ENCODE measurements at places on chromosomes 5 and 9.
A peak's percentile ranks its signal among the peaks of the same experiment; 100 is the strongest.

DNA sequence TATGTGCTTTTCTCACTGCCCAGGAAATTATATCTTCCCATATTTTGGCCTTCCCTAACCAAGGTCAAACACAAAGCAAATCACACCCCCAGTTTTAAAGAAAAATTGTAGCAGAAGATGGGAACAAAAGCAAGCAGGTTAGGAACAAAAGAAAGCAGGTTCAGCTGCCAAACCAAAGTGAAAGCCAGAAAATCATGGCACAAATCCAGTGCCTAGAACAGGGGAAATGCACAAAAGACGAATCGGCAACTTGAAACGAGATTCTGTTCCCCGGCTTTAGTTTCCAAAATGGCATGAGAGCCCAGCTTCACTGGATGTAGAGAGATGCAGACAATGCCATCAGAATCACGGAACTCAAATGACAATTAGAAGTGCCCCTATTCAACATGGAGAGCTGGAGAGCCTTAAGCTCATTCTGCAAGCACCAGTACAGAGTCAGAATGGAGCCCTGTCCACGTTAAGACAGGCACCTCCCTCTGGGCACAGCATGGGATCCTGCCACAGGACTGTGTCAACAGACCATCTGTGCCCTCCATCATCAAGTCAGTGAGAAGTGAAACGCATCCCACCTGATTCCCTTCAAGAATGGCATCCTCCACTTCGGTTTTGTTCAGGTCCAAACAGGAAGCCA is 13.8 kb downstream of the DNAH5 start:
- no peak for DNase-seq

- no peak for DNase-seq
Observed at GRCh38 chr5:35160486-35161116, 69.7 kb downstream of the PRLR start.

DNA sequence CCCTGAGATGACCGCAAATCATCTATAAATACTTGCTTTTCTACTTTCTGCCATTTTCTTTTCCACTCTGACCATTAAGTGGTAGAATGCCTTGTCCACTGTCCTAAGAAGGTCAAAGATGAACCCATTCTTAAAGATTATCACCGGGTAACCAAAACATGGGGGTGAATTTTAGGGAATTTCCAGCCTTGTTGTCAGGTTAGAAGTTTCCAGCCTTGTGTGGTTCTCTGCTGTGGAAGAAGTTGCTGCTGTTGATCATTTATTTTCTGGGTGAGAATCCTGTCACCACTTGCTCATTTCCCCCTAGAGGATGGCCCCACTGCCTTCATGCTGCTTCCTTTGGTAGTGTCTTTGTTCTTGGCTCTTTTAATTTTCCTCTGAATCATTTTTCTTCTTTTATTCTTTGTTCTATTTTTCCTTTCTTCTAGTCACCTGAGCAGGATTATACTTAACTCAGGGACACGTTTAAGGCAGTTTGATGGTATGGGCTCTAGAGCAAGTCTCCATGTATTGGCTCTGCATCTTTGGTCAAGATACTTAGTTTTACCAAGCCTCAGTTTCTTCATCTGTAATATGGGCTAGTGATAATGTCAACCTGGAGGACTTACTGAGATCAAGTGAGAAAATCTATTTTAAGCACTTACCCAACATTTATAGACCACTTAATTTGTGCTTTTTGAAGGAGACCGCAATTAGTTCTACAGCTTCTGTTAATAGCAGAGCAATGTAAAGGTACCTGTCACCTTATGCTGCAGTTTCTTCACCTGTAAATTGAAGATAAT is 266.2 kb downstream of the ARHGAP26 start:
- DNase-seq = no peak

DNA sequence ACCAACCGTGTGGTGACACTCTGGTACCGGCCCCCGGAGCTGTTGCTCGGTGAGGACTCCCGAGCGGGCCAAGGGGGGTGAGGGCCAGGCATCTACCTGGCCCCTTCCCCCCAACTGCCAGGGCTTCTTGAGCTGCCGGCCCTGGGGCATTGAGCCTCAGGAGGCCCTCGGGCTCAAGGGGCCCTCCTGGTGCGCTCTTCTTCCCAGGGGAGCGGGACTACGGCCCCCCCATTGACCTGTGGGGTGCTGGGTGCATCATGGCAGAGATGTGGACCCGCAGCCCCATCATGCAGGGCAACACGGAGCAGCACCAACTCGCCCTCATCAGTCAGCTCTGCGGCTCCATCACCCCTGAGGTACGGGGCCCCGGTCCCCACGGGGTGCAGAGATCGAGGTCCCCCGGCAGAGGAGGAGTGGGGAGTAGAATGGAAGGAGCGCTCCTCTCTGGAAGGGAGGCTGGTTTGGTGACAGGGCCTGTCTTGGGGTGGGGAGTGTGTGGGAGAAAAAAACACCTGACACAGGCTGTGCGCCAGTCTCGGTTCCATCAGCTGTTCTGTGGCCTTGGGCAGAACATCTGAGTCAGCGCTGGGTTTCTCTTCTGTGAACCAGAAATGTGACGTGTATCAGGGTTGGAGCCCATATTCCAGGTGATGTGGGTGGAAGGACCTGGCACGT is 2.6 kb downstream of the CDK9 start:
- no peak for DNase-seq

- no peak for DNase-seq
Observed at GRCh38 chr5:90488791-90489190, 14.1 kb downstream of the POLR3G start.

DNA sequence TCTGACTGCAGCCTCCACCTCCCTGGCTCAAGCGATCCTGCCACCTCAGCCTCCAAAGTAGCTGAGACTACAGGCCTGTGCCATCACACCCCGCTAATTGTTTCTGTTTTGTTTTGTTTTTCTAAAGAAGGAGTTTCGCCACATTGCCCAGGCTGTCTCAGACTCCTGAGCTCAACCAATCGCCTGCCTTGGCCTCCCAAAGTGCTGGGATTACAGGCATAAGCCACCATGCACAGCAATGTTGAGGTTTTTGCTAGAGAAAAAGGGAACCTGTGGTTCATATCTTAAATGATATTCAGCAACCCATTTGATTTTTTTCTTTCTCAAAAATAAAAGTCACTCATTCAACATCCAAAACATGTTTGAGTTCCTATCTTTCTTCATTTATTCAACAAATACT is 20.4 kb upstream of the DELE1 start:
- no peak for DNase-seq

GRCh38 chr5:173265433-173265832 is 30.4 kb upstream of the NKX2-5 start:
- DNase-seq = no peak

- DNase-seq = peak; percentile 23
Observed at GRCh38 chr9:32589083-32589723, 16.2 kb upstream of the NDUFB6 start.

DNA sequence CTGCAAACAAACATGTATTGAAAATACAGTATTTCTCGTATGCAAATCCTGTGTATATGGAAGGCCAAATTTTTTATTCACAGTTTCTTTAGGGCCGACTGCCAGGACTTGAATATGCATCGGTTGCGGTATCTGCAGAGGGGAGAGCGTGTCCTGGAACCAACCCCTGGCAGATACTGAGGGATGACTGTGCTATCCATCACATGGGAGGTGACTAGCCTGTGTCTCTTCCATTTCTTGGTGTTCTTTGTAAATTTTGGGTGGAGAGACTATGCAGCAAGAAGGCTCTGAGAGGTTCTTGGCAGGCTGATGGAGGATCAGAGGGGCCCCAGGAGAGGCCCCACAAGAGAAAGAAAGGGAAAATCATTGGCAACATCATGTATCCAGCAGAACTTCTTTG is 384.3 kb downstream of the YTHDC2 start:
- DNase-seq = no peak

GRCh38 chr9:18137815-18138214 is 336.1 kb upstream of the ADAMTSL1 start:
- no peak for DNase-seq

- no peak for DNase-seq
Observed at GRCh38 chr9:70549926-70550325, 135.5 kb upstream of the KLF9 start.

DNA sequence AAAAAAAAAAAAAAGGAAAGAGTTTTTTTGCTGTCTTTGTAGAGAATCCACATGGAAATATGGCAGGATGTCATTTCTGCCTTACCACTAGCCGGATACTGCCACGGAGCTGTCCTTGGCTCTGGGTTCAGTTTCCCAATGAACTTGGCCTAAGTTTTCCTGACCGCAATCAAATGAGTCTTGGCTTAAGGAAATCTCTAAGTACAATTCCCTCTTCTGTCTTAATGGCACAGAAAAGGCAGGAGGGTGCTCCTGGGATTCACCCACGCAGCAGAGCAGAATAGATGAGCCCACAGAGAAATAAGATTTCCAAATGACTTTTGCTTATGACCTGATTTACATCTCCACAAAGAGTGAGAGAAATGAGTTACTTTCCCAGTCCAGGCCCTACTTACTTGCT is 284.0 kb upstream of the VLDLR start:
- no peak for DNase-seq

GRCh38 chr9:98502976-98503325 is 205.8 kb downstream of the GABBR2 start:
- DNase-seq = no peak

GRCh38 chr5:81768935-81769452 is 18.1 kb upstream of the SSBP2 start:
- no peak for DNase-seq

- DNase-seq = no peak
Observed at GRCh38 chr5:136087961-136088871, 44.4 kb upstream of the SMAD5 start.

GRCh38 chr5:98763001-98763630 is 10.3 kb upstream of the RGMB start:
- no peak for DNase-seq

GRCh38 chr5:175133185-175133584 is 310.8 kb downstream of the DRD1 start:
- no peak for DNase-seq

DNA sequence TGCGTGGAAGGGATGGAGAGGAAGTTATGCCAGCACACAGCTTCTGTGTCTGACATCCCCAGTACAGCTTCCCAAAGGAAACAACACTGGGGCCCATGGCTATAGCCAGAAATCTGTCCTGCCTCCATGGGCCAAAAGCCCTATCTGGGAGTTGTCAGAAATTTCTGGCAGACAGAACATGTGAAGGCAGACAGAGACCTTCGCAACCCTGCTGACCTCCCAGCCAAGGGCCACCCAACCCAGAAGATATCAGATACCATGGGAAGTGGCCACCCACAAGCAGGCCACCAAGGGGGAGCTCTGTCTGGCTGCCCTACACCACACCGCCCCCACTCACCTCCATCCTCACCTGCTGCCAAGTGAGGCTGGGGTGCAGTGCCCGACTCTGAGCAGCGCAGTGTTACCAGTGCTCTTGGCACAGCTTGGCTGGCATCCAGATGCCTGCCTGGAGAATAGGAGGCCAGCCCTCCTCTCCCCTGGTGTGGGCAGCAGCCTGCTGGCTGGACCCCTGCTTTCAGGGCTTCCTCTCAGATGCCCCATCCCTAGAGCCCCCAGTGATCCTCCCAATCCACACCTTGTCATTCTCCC is 61.6 kb upstream of the NEURL1B start:
- DNase-seq = no peak

- no peak for DNase-seq
Observed at GRCh38 chr5:56733580-56733979, 81.8 kb upstream of the MAP3K1 start.

- DNase-seq = no peak
Observed at GRCh38 chr5:80109646-80110478, 74.7 kb downstream of the THBS4 start.

GRCh38 chr5:40689438-40689837 is 9.7 kb downstream of the PTGER4 start:
- no peak for DNase-seq

DNA sequence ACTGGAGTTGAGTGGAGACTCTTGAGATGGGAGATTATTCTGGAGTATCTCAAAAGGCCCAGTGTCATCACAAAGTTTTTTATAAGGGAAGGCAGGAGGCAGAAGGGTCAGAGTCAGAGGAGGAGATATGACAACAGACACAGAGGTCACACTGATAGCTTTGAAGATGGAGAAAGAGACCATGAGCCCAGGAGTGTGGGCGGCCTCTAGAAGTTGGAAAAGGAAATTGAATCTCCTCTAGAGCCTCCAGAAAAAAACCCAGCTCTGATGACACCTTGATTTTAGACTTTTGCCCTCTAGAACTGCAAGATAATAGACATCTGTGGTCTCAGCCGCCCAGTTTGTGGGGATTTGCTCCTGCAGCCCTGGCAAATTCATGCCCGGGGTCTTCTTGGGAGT is 64.8 kb upstream of the SPTLC1 start:
- DNase-seq = no peak

DNA sequence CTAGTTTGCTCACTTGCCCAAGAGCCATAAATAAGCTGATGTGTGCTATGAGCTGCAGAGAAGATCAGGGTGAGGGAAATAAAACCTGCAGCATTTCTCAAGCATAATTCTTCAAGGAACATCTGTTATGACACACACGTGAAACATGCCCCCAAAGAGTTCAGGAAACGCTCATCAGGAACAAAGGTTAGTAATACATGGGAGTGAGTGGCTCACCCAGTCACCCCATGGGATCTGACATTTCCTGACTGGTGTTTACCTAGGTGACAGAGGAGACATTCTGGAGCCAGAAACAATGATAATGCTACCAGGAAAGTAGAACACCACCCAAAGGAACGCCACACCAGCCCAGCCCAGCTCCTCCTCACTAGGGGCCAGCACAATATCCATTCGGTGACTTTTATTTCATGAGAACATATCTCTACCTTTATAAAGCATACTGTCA is 66.0 kb downstream of the FRMD3 start:
- DNase-seq = no peak

DNA sequence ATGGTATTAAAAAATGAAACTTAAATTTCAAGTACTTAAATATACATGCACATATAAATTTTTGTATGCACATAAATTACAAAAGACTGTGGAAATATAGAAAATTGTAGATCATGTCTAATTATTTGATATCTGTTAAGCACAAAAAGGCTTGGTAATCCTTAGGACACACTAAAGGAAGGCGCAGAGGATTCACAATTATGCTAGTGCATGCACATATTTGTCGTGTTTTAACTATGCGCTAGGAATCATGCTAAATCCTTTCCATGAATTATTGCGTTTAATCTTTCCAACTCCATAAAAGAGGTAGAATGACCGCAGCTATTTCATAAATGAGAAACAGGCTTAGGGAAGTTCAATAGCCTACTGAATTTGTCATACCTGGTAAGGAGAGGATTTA is 244.1 kb upstream of the ITGA1 start:
- no peak for DNase-seq

- DNase-seq = no peak
Observed at GRCh38 chr5:73233053-73233460, 60.1 kb downstream of the TMEM174 start.

DNA sequence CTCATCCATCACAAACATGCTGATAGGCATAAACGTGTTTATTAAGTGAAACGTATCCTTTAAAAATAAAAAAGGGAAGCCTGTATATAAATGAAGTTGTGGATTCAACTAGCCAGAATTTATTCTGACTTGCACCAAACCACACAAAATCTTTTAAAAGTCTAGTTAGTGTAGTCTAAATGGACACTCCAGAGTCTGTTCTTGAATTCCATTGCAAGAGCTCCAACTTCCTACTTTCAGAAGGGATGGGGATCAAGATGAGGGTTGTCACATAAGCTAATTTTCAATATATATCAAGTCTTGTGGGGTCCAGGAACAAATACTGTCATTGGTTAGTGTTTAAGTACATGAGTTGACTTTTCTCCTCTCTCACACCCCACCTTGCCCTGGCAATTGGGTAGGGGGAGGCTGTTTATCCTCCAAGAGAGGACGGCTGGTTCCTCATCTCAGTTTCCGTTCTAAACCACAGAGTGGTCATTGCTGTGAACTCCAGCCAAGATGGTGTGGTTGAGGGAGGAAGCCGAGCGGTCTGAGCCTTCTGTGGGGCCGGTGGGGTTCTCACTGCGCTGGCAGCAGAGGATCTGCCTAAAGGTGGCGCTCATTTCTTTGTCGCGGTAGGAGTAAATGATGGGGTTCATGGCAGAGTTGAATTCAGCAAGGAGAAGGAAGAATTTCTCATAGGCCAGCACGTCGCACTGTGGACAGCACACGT is 163.2 kb downstream of the LPAR1 start:
- peak; percentile 18 for DNase-seq
